ENCODE measurements at places on chromosomes 16 and 17.

DNA sequence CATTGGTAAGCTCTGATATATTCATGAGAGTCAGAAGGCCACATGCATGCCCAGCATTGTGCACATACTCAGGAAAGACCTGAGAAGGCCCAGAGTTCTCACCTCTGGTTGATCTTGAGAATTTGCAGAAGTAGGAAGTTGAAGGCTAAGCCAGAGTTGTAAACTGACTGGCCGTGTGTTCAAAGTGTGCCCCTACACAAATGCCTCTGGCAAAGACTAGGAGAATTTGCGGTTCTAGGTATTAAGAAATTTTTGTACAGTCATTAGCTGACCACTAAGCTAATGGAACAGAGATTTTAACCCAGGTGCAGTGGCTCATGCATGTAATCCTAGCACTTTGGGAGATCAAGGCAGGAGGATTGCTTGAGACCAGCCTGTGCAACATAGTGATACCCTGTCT is 25.0 kb downstream of the FBXL20 start:
- DNase-seq, result no peak

GRCh38 chr17:1122533-1123392 is 57.0 kb downstream of the ABR start:
- DNase-seq, result no peak

- DNase-seq, result no peak
Measured at GRCh38 chr16:47229053-47230050, 85.6 kb upstream of the NETO2 start.

DNA sequence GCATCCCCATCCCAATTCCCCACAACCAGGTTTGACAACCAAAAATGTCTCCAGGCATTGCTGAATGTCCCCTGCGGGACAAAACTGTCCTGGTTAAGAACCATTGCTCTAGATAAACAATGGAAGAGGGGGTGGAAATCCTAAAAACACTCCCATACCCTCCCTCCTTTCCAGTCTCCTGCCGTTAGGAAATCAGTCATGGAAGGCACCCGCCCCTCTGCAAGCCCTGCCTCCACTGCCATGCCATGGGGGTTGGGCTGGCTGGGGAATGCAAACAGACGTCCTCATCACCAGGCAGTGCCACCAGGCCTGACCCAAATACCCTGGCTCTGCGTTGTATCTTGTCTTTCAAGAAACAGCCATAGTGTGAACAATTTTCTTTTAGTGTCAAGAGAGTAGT is 57.5 kb downstream of the CYTH1 start:
- no peak for DNase-seq

- DNase-seq, result no peak
Measured at GRCh38 chr16:3180445-3180878, 7.5 kb upstream of the OR1F1 start.

DNA sequence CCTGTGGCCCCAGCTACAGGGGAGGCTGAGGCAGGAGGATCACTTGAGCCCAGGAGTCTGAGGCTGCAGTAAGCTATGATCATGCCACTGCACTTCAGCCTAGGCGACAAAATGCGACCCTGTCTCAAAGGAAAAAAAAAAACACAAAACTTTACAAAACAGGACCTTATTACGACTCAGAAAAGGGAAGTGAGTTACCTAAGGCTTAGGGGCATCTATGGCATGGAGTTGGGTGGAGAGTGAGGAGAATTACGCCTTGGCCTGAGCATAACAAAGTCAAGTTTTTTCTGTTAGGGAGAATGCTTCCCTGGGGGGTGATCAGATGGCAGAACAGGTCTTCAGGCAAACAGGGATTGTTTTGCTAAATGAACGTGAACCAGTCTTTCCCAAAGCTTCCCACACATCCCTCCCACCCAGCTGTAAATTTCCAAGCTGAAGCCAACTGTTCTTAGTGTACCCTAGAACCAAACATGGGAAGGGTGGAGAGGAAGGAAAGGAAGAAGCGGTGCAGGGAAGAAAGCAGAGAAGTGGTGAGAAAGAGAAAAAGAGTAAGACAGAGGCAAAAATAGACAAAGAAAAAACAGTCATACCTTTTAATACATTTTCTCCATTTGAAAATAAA is 24.6 kb upstream of the TNRC6C start:
- DNase-seq, result no peak
